CD4-positive, CD25-positive, alpha-beta regulatory T cell (primary cell): ENCODE measurements at places on chromosomes 1 and 21.

- DNase-seq = peak; percentile 59
These were observed 2.2 kb downstream of the NRIP1 start for GRCh38 chr21:15062606-15062965.

- DNase-seq = no peak
These were observed 5.5 kb downstream of the CROCC start for GRCh38 chr1:16927256-16927655.

DNA sequence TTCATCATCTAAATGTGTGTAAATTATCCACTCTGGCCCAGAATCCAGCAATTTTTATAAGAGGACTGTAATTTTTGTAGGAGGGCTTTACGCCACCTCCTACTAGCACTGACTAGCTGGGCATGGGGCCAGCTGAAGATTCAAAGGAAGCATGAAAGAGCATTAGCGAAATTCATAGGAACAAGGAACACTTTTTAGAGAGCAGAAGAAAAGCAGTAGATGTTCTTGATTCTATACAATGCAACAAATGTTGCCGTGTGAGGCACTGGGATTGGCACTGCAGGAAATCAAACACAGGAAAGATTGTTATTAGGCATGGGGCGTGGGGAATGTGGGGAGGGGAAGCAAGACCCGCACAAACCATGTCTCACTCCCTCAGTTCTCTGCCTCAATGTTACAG lies 58.4 kb upstream of the PARP1 start:
- no peak for DNase-seq

GRCh38 chr1:222620566-222620965 lies 2.7 kb downstream of the MIA3 start:
- DNase-seq = no peak

GRCh38 chr1:153386500-153386901 lies 4.4 kb downstream of the S100A8 start:
- no peak for DNase-seq
